Effector memory CD4-positive, alpha-beta T cell (primary cell): ENCODE measurements at places on chromosomes 16 and 17.

DNA sequence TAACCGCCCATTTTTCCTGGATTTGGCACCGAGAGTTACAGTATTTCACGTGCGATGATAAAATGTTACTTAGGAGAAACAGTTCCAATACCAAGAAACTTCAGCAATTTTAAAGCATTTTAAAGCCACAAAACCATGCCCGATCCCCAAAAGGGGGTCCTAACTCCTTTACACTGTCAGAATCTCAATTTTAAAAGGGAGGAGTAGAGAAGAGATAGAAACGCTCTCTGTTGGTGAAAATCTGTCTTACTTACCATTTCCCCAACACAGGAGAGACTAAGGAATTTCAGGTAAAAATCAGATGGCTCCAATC, 526 bp upstream of the RNASEK start:
- DNase-seq, result no peak

DNA sequence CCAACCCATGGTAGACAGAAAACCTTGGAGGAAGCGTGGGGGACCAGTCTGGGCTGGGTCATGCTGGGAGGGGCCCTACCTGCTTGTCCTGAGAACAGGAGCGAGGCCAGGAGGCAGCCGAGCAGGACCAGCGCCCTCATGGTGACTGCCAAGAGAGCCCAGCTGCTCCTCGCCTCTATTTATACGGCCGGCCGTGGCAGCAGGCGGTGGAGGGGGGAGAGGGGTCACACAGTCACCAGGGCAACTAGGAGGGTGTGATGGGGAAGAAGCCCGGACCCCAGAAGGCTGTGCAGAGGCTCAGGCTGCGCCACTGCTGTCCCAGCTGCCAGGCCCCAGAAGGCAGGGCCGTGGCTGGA, at the start of gene SRL:
Gene SRL, minus strand, starts transcription at position 153 of the 356 bp plus-strand sequence. Its CDS starts 13 bp downstream, at position 140.
- no peak for DNase-seq

- no peak for DNase-seq
These were observed 83.1 kb upstream of the IRX5 start for GRCh38 chr16:54847609-54848008.

- peak; percentile 47 for DNase-seq
These were observed 794 bp upstream of the CPNE7 start for GRCh38 chr16:89574681-89575246.

DNA sequence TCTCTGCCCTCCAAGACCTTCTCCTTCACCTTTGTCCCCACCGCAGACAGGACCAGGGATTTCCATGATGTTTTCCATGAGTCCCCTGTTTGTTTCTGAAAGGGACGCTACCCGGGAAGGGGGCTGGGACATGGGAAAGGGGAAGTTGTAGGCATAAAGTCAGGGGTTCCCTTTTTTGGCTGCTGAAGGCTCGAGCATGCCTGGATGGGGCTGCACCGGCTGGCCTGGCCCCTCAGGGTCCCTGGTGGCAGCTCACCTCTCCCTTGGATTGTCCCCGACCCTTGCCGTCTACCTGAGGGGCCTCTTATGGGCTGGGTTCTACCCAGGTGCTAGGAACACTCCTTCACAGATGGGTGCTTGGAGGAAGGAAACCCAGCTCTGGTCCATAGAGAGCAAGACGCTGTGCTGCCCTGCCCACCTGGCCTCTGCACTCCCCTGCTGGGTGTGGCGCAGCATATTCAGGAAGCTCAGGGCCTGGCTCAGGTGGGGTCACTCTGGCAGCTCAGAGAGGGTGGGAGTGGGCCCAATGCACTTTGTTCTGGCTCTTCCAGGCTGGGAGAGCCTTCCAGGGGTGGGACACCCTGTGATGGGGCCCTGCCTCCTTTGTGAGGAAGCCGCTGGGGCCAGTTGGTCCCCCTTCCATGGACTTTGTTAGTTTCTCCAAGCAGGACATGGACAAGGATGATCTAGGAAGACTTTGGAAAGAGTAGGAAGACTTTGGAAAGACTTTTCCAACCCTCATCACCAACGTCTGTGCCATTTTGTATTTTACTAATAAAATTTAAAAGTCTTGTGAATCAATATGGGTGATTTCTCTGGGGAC, 12.2 kb downstream of the CX3CL1 start:
- DNase-seq, result no peak

GRCh38 chr16:86085161-86085611, 186.2 kb downstream of the IRF8 start:
- no peak for DNase-seq

DNA sequence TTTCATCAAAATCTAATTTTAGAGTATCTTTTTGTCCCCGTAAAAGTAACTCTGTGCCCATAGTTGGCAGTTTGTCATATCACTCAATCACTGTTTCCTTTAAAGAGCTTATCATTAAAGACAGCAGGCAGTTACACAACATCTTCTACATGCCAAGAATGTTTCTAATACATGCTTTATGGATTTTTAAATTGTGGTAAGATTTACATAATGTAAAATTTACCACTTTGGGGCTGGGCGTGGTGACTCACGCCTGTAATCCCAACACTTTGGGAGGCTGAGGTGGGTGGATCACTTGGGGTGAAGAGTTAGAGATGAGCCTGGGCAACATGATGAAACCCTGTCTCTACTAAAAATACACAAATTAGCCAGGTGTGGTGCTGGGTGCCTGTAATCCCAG, 687.2 kb downstream of the WWOX start:
- no peak for DNase-seq

DNA sequence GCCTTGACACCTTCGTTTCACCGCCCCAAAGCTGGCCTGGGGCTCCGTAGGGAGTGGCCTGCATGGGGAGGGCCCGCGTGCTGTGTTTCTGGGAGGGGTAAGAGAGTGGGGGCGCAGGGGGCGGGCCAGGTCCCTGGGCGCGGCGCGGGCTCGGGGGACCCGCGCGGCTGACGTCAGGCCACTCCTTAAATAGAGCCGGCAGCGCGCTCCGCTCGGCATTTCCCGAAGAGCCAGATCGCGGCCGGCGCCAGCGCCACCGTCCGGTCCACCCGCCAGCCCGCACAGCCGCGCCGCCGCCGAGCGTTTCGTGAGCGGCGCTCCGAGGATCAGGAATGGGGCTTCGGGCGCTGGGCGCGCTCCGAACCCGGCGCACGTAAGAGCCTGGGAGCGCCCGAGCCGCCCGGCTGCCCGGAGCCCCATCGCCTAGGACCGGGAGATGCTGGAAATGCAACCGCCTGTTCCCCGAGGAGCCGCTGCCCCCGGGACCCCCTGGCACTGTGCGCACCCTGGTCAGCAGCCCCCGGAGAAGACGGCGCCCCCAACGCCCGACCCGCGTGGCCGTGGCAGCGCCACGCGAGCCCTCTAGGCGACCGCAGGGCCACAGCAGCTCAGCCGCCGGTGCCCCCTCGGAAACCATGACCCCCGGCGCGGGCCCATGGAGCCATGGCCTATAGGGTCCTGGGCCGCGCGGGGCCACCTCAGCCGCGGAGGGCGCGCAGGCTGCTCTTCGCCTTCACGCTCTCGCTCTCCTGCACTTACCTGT, at the start of gene HS3ST2:
Gene HS3ST2, plus strand, starts transcription at position 215 of the 763 bp plus-strand sequence. Its CDS starts 449 bp downstream, at position 664.
- DNase-seq, result no peak

DNA sequence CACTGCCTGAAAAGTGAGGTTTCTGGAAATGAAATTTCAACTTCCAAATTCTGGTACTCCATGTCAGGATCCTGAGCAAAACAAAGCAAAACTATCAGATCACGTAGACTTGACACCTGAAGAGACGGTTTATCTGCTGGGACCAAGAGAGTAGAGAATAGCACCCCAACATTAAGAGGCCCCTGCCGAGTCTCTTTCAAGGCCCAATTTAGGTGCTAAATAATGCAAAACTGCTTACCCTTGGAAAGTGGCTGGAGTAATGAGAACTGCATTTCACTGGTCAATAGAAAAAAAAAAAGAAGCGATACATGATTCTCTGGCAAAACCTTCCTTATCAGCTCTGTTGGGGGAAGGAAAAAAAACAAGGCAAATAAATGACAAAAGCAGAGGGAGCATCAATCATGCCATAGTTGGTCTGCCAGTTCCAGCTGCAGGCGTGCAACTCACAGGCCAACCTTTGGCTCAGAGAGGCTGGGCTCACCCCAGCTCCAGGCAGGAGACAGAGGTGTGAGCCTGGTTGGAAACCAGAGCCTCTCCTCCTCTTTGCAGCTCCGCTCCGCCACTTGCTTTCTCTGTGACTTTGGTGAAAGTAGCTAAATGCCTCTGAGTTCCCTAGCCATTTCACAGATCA, 595.2 kb downstream of the TOX3 start:
- DNase-seq, result no peak
